ENCODE measurements at places on chromosomes 1 and 21.

- no peak for DNase-seq
These were observed 113.6 kb downstream of the NMNAT2 start for GRCh38 chr1:183304440-183305107.

DNA sequence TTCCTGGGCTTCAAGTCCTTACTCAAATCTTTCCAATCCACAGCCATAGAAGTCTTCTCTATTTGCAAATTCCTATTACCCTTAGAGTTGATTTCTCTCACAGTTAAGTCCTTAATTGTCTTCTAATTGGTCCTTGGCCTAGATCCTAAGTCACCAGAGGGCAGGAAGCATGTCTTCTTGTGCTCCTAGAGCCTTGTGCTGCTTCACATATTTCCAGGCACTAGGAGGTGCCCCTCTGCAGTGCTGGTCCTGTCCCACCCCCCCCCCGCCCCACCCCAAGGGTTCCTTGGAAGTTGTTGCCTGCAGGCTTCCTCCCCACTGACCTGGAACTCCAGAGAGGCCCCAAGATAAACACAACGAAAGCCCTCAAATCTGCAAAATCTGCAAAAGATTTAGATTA, 28.1 kb upstream of the TARBP1 start:
- DNase-seq: no peak

GRCh38 chr1:223006917-223007648, 136.0 kb downstream of the TLR5 start:
- DNase-seq: no peak

GRCh38 chr1:40919475-40920011, 57.4 kb upstream of the CITED4 start:
- no peak for DNase-seq

DNA sequence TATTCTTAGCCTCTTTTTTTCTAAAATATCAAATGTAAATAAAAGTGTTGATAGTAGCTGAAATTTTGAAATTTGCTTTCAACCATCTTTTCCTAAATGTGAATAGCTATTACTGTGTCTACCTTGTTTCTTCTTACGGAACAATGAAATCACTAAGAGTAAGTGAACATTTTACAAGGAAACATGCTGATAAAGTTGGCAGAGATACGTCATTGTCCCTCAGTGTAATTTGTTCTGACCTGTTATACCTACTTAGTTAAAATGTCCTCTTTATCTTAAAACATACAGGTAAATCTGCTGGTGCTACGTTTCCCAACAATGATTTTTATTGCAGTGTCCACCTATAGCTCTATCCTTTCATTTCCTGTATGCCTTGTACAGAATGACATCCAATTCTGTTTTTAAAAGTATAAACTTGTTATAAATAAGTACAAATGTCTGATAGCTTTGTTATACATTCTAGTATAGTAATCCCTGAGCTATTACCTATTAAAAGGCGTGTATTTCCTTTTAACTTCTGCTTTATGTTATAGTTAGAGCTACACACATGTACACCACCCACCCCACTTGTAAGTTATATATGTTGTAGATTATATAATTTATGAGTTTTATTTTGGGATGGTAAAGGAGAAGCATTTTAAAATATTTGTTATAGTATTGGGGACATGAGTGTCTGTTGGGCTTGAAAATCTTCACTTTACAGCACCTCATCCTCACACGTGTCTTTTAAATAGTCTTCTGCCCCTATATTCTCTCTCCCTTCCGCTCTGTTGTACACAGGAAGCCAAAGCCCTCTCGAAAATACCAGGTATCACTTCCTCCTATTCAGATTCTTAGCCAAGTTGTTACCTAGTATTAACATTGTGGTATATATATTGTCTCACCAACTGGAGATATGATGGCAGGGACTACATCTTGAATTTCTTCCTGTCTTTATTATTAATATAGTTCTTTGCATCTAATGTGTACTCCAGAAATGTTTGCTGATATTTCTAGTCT, 25.2 kb downstream of the LAMC1 start:
- no peak for DNase-seq

DNA sequence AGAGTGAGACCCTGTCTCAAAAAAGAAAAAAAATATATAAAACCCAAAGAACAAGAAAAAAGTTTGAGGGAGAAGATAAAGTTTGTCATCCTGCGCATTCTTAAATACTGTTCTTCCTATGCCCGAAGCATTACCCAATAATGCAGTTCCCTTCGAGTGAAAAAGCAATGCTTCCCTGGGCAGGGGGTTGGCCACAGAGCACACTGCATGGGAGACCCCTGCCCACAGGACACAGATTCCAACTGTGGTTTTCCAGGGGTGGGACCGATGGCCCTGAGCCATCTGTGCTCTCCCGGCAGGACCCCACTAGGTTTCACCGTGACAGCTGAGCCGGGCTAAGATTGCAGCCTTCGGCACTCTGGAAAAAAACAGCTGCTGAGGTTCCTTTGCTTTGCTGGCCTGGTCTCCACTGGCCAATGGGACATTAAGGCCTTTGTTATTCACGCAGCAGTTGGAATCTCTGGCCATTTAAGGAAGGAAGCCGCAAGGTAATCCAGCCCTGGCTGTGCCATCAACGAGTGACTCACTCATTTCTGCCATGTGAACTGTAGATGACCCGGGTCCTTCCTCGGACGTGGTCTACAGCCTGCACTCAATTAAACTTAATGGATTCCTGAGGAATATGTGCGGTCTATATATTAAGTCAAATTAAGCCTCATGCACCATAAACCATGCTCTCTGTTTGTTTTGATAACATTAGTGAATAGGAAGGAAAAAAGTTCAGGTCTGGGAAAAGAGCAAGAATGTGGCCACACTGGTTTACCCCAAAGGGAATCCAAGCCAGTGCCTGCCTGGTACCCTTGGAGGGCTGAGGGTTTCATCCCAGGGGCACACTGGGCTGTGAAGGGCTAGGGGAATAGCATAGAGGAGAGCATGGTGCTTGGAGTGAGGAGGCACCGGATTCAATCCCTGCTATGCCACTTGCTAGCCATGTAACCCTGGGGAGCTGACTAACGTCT, 163.2 kb downstream of the ZBTB18 start:
- DNase-seq: no peak

GRCh38 chr1:230167419-230167852, 100.4 kb downstream of the GALNT2 start:
- DNase-seq: no peak

- DNase-seq: no peak
These were observed 8.9 kb upstream of the LEMD1 start for GRCh38 chr1:205430696-205431305.

- DNase-seq: no peak
These were observed 78.6 kb downstream of the SLC25A24 start for GRCh38 chr1:108121358-108122143.

GRCh38 chr1:101217148-101217547, 19.7 kb upstream of the S1PR1 start:
- no peak for DNase-seq

DNA sequence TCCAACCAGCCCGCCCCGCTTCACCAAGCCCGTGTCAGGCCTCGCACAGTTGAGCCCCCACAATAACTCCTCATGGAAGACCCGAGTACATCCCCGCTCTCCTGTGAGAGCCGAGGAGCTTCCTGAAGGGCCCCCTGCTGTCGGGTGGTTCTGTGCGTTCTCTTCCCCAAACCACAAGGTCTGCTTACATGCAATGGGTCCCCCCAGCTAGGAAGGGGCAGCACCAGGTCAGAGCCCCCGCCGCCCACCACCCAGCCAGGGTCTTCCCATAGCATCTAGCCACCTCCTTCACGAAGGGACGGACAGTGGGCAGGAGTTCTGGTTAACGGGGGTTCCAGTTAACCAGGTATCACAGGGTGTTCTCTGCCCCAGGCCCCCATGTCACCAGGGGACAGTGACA, 51.5 kb downstream of the GLIS1 start:
- no peak for DNase-seq

- DNase-seq: no peak
These were observed 1.6 kb upstream of the CD52 start for GRCh38 chr1:26315874-26316850.

GRCh38 chr1:171910786-171911185, 69.5 kb downstream of the DNM3 start:
- no peak for DNase-seq

DNA sequence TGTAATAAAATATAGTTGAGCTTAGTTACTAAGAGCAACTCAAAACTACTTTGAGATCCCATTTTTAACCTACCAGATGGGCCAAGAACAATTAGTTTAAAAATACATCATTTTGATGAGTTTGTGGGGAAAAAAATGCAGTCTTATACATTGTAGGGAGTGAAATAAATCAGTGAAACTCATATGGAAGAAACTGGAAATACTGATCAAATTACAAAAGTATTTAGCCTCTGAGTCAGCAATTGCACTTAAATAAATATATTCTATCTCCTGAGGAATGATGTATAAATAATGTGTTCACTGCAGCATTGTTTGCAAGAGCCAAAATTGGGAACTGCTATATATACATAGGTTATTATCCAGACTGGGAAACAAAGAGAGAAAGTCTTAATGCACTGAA, 4.6 kb upstream of the SMCP start:
- no peak for DNase-seq

All from esophagus squamous epithelium (tissue), 5 donors.